Stimulated activated CD8-positive, alpha-beta memory T cell treated with anti-CD3 and anti-CD28 coated beads, Interleukin-2, amount 100 ng/mL, for 1 hour (primary cell): ENCODE measurements at places on chromosomes 3 and 15.

- no peak for DNase-seq
These were observed 193.3 kb upstream of the CGNL1 start for GRCh38 chr15:57183041-57183440.

DNA sequence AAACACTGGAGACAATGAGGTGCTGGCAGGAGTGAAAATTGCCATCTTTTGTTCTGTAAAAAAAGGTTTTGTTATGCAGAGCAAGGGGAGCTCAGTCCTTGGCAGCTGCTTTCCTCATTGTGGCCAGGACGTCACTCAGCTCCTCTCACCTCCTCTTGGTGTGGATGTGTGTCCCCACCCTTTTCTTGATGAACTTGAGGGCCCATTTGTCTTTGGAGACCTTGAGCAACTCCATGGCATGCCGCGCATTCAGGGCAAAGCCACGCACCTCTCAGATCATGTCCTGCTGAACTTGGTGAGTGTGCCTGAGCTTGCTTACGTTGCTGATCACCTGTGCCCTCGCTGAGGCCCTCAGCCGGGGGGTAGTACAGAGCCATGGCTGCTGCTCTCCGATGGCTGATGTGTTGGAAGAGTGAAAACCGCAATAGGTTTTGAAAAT lies 24.5 kb upstream of the BDH1 start:
- DNase-seq, result no peak

- DNase-seq, result no peak
These were observed 7.3 kb downstream of the KIF23 start for GRCh38 chr15:69421498-69421897.

DNA sequence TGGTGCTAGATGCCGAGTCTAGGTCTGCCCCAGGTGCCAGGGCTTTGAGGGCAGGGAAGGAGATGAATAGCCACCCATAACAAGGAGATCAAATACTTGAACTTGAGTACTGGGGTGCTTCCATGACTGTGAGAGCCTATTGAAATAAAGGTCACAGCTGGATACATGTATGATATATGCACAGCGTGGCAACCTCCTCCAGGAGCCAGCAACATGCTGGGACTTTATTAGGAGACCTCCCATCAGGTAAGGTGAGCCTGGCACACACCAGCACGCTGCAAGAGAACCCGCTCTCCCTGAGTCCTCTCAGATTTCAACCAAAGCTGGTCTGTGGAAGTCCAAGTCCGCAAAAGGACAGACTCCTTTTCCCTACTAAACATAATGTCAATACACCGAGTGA lies 10.5 kb upstream of the HES1 start:
- no peak for DNase-seq

DNA sequence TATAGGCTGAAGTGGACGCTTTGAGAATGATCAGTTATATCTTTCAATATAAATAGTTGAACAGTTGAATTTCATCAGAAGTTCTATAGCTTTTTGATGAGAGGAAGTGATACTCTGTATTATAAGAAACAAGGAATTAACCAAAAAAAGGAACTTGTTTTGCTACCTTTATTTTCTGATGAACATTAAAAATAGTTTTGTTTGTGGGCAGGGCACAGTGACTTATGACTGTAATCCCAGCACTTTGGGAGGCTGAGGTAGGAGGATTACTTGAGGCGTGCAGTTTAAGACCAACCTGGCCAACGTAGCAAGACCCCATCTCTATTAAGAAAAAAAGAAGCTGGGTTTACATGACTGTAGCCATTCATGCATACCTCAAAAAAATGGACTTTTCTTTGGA lies 16.7 kb downstream of the BLOC1S6 start:
- no peak for DNase-seq

GRCh38 chr3:114460459-114460858 lies 166.6 kb downstream of the TIGIT start:
- DNase-seq, result no peak

- no peak for DNase-seq
These were observed 40.6 kb downstream of the LYZL4 start for GRCh38 chr3:42369832-42370231.

GRCh38 chr3:59320080-59320479 lies 270.3 kb upstream of the CFAP20DC start:
- no peak for DNase-seq

- no peak for DNase-seq
These were observed 44.7 kb downstream of the CD200 start for GRCh38 chr3:112377568-112378071.

DNA sequence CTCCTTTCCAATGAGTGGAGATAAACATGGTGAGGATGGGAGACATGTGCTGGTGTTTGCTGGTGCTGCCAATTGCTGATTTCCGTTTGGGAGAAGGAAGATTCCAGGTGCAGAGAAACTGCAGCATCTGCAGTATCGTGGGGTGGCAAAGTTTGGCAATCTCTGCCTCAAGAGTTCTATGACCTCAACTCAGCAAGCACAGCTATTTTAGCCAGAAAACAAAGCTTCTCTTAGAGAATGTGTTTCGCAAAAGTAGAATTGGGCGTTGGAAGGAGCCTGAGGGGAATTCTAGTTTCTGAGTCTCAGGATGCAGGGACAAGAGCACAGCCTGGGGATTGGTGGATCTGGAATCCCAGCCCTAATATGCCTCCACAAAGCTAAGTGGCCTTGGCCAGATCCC lies 18.2 kb upstream of the SHC4 start:
- no peak for DNase-seq

DNA sequence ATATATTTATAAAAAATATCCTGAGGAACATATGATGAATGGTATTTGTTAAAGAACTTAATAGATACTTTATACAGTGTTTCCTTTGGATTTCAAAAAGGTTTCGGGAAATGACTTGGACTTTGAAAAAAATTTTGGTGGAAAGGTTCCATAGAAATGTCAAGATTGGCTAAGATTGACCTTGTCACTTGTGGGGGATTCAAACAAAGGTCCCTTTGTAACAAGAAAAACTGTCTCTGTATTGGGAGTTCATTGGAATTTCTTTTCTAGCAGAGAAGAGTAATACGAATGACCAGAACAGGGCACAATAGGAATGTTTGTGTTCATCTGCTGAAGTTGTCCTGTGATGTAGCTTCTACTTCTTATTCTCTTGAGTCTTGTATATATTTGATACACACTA lies 43.2 kb downstream of the ARHGEF26 start:
- no peak for DNase-seq

GRCh38 chr3:127483005-127483641 lies 107.4 kb downstream of the TPRA1 start:
- DNase-seq, result no peak

DNA sequence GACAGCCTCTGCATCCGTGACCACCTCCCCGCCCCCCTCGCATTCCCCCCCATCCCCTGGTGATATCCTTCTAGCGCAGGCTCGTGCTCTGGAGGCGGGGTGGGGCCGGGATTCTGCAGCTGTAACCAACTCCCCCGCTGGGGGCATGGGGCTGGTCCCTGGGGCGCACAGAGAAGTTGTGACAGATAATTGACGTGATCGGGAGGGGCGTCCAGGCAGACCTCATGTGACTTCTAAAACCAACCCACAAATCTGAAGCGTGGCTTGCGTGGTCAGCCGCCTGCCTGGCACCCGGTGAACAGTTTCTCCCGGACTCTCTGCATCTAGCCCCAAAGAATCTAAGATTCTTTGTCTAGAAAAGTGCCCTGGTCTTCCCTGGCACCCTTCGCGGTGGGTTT lies 100.6 kb upstream of the IGF1R start:
- DNase-seq, result no peak

DNA sequence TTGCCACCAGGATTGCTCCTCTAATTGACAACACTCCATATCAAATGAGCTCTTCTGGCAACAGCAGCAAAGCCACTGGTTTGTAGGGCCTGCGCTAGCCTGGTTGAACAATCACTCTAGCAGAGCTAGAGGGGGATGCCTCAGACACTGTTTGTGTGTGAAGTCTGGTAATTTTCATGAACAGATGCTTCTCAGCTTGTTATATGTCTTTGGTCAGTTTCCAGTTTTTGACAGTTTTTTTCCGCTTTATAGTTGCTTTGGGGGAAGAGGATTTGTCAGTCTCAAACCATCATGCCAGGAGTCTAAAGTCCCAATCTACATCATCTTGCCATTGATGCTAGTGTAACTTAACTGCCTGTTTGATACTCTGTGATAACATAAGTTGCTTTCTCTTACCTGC lies 136.0 kb downstream of the HCN4 start:
- no peak for DNase-seq

DNA sequence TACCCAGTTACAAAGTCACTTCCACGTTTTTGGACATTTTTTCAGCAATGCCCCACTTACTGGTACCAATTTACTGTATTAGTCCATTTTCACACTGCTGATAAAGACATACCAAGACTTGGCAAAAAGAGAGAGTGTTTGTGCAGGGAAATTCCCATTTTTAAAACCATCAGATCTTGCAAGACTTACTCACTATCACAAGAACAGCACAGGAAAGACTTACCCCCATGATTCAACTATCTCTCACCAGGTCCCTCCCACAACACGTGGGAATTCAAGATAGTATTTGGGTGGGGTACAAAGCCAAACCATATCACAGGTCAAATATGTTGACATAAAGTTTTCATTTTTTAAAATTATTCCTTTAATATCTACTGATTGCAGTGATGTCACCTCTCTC lies 16.2 kb upstream of the ABI3BP start:
- DNase-seq, result no peak

- DNase-seq, result no peak
These were observed 200.0 kb upstream of the TOPAZ1 start for GRCh38 chr3:44041726-44042125.

DNA sequence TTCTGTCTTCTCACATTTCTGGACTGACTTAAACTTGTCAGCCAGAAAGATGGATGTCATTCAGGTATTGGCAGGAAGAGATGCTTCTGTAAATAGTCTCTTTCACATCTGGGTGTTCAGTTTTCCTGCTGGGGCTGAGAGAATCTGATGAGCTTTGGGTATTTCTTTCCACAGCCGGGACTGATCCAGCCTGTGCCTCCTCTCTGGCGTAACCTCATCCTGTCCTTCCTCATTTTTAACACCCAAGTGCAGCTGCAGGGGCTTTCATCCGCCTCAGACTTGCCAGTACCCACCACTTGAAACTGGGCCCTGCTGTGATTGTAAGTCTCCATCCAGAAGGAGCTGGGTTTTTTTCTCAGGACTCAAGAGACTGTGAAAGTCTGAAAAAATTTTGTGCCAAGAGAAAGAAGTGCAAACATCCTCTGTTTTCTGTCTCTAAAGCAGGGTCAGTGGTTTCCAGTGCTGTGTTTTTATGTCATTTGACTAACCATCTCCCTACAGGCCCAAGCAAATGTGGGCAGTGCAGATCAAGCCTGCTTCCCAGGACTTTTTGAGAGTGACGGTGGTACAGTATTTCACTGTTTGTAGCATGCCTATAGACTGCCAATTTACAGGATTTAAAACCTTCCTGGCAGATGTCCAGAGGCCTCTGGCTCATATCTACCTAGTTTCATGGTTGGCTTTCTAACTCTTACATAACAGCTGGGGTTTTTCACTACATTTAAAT lies 342.7 kb downstream of the PTPRG start:
- DNase-seq, result no peak

- DNase-seq, result no peak
These were observed 18.2 kb upstream of the KIF23 start for GRCh38 chr15:69395991-69396390.

- DNase-seq, result no peak
These were observed 13.6 kb upstream of the RNU6-1 start for GRCh38 chr15:67853454-67853853.

- DNase-seq, result peak; percentile 15
These were observed 600 bp downstream of the FBXO45 start for GRCh38 chr3:196569003-196569516.

- no peak for DNase-seq
These were observed 68.7 kb downstream of the BHLHE40 start for GRCh38 chr3:5047764-5048419.

GRCh38 chr3:49157289-49157688 lies 8.8 kb downstream of the CCDC71 start:
- DNase-seq, result no peak

- DNase-seq, result no peak
These were observed 3.9 kb downstream of the NEIL1 start for GRCh38 chr15:75350601-75351361.

DNA sequence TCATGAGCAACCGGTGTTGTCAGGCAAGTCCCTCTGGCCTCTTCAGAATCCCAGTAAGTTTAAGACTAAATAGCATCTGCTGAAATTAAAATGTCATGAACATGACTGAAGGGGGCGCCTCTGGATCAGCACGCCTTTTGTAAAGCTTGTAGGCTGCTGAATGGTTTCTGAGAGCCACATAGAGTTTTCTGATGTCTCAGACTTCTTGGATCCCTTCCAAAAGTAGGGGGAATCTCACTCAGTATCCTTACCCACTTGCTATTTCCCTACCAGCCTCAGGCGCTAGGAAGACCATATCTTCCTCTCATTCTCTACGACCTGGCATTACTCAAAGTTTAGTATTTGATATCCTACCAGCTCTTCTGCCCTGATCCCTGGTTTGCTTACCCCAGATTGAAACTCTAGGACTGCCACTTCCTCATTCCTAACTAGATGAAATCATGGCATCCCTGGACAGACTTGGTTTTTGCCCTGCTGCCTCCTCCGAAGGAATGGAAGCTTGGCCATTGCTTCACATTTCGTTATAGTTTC lies 62.7 kb upstream of the CD47 start:
- peak; percentile 27 for DNase-seq

- no peak for DNase-seq
These were observed 4.1 kb upstream of the THSD4 start for GRCh38 chr15:71111181-71111565.

DNA sequence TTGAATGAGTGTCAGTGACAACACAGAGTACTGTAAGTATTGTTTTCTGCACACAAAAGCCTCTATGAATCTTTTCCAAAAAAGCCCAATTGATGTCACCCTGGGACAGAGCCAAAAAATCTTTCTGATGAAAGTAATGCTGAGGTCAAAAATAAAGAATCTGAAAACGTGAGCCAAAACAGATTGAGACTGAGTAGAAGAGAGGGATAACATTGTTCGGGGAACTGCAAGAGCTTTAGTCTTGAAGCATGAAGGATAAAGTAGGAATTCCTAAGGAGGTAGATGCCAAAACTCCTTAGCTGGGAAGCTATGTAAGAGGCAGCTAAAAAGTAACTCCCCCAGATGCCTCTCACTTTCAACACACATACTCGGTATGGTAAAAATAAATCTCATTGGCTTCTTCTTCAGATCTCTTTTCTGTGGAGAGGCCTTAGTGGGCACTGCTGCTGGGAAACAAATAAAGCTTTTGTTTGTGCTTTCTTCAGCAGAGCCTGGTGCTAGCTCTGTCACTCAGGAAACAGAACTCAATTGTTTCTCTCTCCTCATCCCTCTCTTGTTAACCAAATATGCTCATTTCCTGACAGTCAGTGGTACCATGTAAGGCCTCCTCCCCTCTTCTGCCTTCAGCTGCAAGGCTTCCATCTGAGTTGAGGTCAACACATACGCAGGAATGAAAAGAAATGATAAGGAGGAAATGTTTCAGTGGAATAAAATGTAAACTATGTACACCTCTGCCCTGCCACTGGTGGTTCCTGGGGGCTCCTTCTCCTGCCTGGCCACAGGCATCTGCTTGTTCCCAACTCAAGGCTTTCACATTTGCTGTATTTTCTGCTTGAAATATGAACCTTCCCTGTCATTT lies 58.1 kb downstream of the CD200 start:
- DNase-seq, result no peak

DNA sequence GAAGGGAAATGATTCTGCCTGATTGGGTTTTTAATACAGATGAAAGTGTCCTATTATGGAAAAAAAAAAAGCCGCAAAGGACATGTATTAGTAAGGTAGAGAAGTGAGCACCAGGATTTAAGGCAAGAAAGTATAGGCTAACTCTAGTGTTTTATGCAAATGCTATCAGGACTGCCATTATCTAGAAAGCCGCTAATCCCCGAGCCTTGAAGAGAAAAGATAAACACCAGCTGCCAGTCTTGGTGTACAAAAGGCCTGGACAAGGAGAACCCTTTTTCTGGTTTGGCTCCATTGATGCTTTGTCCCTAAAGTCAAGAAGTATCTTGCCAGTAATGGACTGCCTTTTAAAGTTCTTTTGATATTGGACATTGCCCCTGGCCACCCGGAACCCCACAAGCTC lies 8.6 kb upstream of the TRIM59 start:
- DNase-seq, result no peak
